ENCODE measurements at places on chromosomes 12 and 14. TPM values are rescaled to one million over a fixed set of nuclear protein-coding genes. Genes with fewer than 3 reads are reported as not detected.

Gene CPNE6
- 0.05 TPM for polyA plus RNA-seq

Gene KCNA5
- polyA plus RNA-seq = 0.29 TPM

Gene ARID4A
- polyA plus RNA-seq = 1.9 TPM

Gene FOXM1
- polyA plus RNA-seq = 58.1 TPM

Gene PLBD1
- polyA plus RNA-seq = 6.3 TPM

Gene TOMM20L
- not detected for polyA plus RNA-seq

Gene BTBD6
- 9.8 TPM for polyA plus RNA-seq

Gene PNN
- polyA plus RNA-seq = 27.5 TPM

Gene SLC48A1
- polyA plus RNA-seq = 12.1 TPM

Gene SVOP
- 0.06 TPM for polyA plus RNA-seq

Gene SPATS2
- polyA plus RNA-seq = 19.2 TPM

Gene BATF
- polyA plus RNA-seq = 0.20 TPM

Gene MUCL1
- polyA plus RNA-seq = not detected

Gene RHEBL1
- 9.4 TPM for polyA plus RNA-seq

Gene DPF3
- not detected for polyA plus RNA-seq

Gene RNASE11
- polyA plus RNA-seq = not detected

Gene DDN
- polyA plus RNA-seq = 0.14 TPM

Gene CD69
- not detected for polyA plus RNA-seq

Gene ADGRD1
- 1.1 TPM for polyA plus RNA-seq

Gene ESPL1
- 49.6 TPM for polyA plus RNA-seq

Gene RND1
- 17.8 TPM for polyA plus RNA-seq

Gene FBLN5
- polyA plus RNA-seq = 0.88 TPM

Gene SYT10
- 0.60 TPM for polyA plus RNA-seq

Gene RAD51AP1
- 9.9 TPM for polyA plus RNA-seq

Gene ARHGAP5
- 3.5 TPM for polyA plus RNA-seq

Gene IL26
- not detected for polyA plus RNA-seq

Gene TSHR
- 0.27 TPM for polyA plus RNA-seq

Gene HOXC5
- polyA plus RNA-seq = not detected

Gene KRT79
- not detected for polyA plus RNA-seq

Gene SMOC1
- polyA plus RNA-seq = 3.2 TPM

Gene SCNN1A
- polyA plus RNA-seq = 156 TPM

Gene CAPZA3
- not detected for polyA plus RNA-seq

Gene MAGOHB
- 6.6 TPM for polyA plus RNA-seq

Gene HOXC6
- not detected for polyA plus RNA-seq

Gene KRT83
- polyA plus RNA-seq = not detected

Gene KRT78
- not detected for polyA plus RNA-seq

Gene KLRK1
- polyA plus RNA-seq = not detected

Gene MYO1H
- 0.03 TPM for polyA plus RNA-seq

Gene FBXO33
- polyA plus RNA-seq = 4.7 TPM

Gene HOXC10
- polyA plus RNA-seq = not detected

Gene HAL
- polyA plus RNA-seq = 0.12 TPM

Gene TSPAN19
- 0.05 TPM for polyA plus RNA-seq

Gene SLC10A1
- polyA plus RNA-seq = not detected

Gene KRT4
- 0.06 TPM for polyA plus RNA-seq

Gene TPPP2
- polyA plus RNA-seq = not detected

Gene SERPINA12
- polyA plus RNA-seq = not detected

Gene SLC8A3
- polyA plus RNA-seq = 0.38 TPM

Gene GPR84
- polyA plus RNA-seq = 0.09 TPM

Gene TRPV4
- polyA plus RNA-seq = 6.2 TPM

Measured in H1 (cell line).